DMS53 (cell line): ENCODE measurements at places on chromosomes 2 and 18.
A peak's percentile ranks its signal among the peaks of the same experiment; 100 is the strongest.

DNA sequence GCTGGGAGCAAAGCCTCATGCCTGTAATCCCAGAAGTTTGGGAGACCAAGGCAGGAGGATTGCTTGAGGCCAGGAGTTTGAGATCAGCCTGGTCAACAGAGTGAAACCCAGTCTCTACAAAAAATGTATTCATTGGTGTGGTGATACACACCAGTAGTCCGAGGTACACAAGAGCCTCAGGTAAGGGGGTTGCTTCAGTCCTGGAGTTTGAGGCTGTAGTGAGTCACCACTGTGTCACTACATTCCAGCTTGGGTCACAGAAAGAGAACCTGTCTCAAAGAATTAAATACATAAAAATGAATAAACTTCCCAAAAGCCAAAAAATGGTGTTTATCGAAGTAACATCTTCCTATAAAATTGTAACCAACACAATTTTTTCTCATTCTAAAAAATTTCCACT, 568.1 kb upstream of the LINC00305 start:
- DNase-seq = peak; percentile 86

DNA sequence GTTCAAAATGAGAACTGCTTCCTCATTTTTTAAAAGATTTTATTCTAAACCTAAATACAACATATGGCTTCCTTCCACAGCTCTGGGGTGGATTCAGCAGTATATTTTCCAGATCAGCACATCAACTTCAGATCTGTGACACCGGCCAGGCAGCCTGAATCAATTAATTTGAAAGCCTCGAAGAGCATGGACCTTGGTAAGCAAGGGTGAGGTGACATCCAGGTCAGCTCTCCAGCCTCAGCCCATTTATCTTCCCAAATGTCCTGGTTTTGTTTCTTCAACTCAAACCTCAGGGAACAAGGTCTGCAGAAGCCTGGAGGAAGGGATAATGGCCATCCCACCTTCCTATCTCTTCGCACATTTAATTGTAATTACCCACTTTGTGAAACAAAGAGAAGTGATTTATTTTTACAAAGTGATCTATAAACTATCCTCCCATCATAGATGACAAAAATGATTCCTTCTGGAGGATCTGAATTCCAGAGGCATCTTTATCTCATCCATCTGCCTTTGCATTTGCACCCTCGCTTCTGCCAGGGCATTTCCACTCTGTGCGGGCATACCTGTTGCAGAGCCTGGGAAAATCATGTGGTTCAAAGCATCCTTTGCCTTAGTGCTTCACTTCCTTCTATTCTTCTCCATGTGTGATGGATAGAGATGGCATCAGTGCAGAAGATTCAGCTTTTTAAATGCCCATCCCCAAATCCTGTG, 489.0 kb upstream of the NRP2 start:
- DNase-seq = no peak

DNA sequence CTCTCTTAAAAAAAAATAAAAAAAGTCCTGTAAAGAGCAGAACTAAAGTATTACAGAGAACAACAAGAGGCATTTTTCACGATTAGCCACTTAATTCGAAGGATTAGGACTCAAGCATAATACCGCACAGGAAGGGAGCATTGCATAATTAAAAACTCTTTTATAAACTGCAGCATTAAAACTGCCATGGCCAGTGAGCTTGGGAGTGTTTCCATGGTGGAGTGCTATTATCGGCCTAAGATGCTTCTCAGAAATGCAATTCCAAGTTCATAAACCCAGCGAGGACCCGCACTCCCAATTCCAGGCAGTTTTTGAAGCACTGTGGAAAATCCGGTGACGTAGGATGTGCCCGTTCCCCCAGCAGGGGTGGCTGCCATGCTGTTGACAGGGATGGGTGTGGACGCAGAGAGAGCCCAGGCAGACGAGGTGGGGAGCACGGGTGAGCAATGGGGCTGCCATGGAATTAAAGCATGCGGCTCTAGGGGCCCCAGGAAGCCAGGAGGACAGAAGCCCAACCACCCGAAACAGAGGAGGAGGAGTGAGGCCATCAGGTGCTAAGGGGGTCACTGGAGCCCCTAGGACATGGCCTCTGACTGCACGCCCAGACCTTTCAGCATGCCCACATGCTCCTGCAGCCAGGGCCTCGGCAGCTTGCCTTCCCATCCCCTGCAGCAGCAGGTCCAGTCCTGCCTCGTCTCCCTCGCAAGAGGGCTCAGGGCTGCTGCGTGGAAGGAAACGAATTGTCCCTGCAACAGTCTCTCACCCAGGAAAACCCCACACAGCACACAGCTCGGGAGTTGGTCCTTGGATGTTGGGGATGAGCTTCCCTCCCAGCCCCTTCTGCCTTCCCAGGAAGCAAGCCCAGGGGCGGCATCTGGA, 233.4 kb downstream of the NDUFA10 start:
- DNase-seq = no peak

DNA sequence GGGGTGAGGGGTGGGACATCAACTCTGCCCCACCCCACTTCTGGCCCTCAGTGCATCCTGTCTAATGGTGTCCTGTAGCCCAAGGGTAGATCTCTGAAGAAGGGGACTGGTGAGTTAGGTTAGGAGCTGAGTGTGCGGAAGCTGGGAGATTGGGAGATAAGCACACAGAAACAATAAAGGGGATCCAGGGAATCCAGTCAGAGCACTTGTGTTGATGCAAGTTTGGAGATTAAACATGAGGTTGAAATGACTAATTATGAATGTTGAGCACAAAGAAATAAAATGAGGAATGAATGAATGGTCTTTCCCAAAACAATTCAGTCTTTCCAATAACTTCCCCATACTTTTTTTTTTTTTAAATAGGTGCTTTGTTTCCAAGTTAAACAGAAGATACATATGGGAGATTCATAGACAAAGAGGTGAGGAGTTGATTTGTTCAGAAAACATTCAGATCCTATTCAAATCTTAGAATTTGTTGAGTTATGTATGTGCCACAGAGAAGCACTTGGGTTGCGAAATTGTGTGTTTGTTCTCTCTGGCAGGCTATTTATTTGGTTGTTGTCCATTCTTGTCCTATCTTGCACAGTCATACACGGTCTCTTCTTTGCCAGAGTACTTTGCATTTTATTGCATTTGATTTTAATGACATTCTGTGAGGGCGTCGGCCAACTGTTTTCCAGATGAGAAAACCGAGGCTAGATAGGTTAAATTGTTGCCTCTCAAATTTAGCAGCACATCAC, 31.6 kb upstream of the NABP1 start:
- DNase-seq = no peak

- DNase-seq = peak; percentile 40
Observed at GRCh38 chr2:46353509-46353908, 56.3 kb downstream of the EPAS1 start.

DNA sequence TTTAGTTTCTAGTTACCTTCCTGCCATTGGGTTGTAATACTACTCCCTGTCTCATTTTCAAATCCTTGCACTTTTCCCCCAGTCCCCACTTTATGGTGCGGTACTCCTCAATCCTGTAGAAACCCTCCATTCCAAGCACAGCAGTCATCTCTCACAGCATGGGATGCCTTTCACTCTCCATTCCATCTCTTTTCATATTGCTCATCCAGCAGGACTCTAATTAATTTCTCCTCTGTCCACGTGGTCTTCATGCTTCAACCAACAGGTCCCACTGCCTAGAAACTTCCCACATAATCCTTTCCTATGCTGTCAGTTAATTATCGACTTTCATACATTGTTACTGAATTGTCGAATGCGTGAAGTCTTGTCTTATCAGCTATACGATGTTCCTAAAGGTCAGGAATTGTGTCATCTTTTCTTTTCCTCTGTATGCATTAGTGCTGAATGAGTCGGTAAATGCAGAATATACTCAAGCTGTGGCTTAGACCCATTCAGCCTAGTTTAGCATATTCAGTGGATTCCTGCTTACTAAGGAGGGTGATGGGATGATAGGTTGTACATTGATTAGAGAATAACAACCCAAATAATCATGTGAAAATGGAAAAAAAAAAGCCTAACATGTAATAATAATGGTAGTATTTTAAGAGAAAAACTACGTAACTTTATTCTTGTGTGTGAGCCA, 89.7 kb downstream of the CRIM1 start:
- DNase-seq = no peak

DNA sequence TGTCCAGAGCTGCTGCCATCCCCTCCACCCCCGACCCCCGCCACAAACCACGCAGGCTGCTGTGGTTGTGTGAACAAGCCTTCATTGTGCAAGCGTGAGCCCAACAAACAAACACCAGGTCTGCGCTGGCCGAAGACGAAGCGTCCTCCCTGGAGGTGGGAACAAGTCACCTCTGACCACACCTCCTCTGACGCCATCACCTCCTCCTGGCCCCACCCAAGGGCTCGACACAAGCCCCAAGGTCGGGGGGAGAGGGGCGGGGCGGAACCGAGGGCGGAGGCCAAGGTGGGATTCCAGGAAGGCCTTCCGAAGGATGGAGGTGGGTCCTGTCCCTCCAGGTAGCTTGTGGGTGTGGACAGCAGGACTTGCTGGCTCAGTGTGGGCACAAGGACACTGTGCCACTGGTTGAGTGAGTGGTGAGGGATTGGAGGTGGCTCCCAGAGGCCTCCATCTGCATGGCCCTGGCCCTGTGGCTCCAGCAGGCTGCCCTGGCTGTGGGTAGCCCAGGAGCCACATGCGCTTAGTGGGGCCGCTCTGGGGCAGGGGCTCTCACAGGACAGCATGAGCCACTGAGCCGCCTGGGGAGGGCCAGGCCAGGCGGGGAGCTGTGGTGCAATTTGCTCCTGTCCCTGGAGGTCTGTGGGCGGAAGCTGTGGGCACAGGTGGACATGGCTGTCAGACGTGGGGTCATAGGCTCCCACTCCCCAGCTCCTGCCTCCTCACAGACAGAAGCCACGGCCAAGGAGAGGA, 7.4 kb upstream of the GPR17 start:
- DNase-seq = no peak

GRCh38 chr2:111117598-111118480, 2.9 kb upstream of the BCL2L11 start:
- peak; percentile 44 for DNase-seq

GRCh38 chr2:148615381-148615841, 29.1 kb upstream of the EPC2 start:
- DNase-seq = no peak

- DNase-seq = no peak
Observed at GRCh38 chr2:100988630-100989417, 13.3 kb upstream of the RPL31 start.

GRCh38 chr18:37305066-37305465, 260.5 kb downstream of the CELF4 start:
- DNase-seq = no peak

DNA sequence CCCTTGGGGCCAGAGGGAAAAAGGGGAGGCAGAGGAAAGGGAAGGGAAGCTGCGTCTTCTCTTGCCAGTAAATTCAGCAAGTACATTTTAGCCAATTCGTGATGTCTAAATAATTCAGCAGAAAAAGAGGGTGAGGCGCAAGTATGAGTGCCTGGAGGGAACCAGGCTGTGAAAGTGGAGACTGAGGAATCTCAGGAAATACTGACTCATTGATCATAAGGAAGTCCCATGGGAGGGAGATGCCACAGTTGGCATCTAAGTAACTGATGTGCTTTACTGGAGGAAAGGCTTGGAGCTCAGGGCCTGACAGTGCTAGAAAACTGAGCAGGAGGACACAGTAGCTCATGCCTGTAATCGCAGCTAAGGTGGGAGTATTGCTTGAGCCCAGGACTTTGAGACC, 31.1 kb downstream of the KIF5C start:
- no peak for DNase-seq

GRCh38 chr2:231672617-231673347, 35.5 kb upstream of the PTMA start:
- peak; percentile 89 for DNase-seq

- no peak for DNase-seq
Observed at GRCh38 chr2:222922019-222922800, 61.4 kb downstream of the ACSL3 start.

GRCh38 chr2:28665041-28665704, 86.5 kb upstream of the PPP1CB start:
- DNase-seq = no peak

GRCh38 chr2:32009516-32010256, 1.1 kb downstream of the MEMO1 start:
- peak; percentile 55 for DNase-seq

DNA sequence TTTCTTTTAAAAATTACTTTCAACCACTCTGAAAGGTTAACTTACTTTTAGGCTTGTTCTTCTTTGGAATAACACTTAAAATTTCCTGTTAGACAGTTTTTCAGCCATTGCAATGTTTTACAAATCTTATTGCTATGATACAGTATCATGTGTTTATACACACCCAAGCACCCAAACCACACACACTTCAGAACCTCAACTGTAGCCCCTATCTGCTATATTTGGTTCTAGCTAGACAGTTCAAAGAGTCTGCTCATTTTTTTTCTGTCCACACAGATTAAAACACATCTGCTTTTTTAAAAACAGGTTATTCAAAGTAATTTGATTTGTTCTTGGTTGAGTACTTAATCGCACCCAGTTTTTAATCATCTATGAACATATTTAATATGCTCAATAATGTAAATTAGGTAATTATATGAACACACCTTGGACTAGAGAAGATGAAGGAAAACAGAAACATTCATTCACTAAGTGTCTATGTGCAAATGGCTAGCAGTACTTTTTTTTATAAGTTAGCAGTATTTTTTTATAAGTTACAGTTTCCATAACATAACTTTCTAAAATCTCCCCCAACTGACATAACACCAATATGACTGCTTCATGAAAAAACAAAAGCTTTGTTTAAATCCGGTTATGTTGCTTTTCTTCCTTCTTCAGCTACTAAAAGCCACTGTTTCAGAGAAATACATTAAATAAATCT, 17.6 kb downstream of the FBXO11 start:
- DNase-seq = no peak

- no peak for DNase-seq
Observed at GRCh38 chr2:134372611-134373131, 118.8 kb downstream of the MGAT5 start.

DNA sequence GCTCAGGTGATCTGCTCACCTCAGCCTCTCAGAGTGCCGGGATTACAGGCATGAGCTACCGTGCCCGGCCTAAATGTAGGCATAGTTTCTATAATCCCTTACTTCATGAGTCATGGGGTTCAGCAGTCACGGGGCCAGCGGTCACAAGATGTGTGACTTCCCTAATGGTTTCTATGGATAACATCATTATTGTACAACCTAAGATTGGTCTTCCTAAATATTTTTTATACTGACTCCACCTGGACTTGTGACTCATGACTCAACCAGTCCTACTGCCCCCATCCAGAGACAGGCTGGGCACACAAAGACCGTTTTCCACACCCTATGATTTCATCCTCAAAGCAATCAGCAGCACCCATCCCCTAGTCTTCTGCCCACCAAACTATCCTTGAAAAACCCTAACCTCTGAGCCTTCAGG, 15.9 kb downstream of the FAM210A start:
- no peak for DNase-seq

DNA sequence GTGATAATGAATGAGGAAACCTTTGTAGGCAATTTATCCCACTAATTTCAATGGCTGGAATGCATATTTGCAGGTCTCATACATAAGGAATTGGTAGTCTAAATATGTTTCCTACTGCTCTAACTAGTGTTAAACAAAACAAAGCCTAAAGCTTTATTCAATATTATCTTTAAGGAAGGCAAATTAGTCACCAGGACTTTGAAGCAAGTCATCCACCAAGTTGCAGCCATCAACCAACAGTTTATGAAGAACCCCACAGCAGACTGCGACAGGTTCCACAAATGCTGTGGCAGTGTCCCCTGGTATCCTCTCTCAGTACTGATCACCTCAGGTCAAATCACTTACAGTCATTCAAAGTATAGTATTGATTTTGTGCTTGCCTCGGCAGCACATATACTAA, 181.5 kb upstream of the ZFP36L2 start:
- DNase-seq = no peak

GRCh38 chr18:48303883-48304282, 105.3 kb downstream of the ZBTB7C start:
- no peak for DNase-seq

GRCh38 chr2:207791579-207792243, 22.0 kb upstream of the FZD5 start:
- DNase-seq = peak; percentile 55
